Gastroesophageal sphincter (tissue), 4 donors: ENCODE measurements at places on chromosomes 2 and 18. TPM values are rescaled to one million over a fixed set of nuclear protein-coding genes. Genes with fewer than 3 reads are reported as not detected.

SIGLEC15 gene
- not detected for total RNA-seq

SPDYA gene
- 2.7 TPM for total RNA-seq

CRYGD gene
- total RNA-seq: not detected

ANKRD30B gene
- total RNA-seq: not detected

CD226 gene
- total RNA-seq: 0.78 TPM

SCYGR8 gene
- not detected for total RNA-seq

KIF1A gene
- 0.62 TPM for total RNA-seq

AQP12B gene
- not detected for total RNA-seq

KCNIP3 gene
- 21.8 TPM for total RNA-seq

PSTPIP2 gene
- total RNA-seq: 10.7 TPM

GAREM2 gene
- 3.4 TPM for total RNA-seq

ADD2 gene
- 4.4 TPM for total RNA-seq
